ENCODE measurements at places on chromosomes 13 and 19. TPM values are rescaled to one million over a fixed set of nuclear protein-coding genes. Genes with fewer than 3 reads are reported as not detected.

Gene SIAH3
- total RNA-seq = not detected

Gene ZNF57
- 4.5 TPM for total RNA-seq

Gene PRRG2
- 0.93 TPM for total RNA-seq

Gene LILRA2
- not detected for total RNA-seq

Gene ZNF581
- 42.8 TPM for total RNA-seq

Gene LENG8
- total RNA-seq = 120 TPM

Gene GPR18
- total RNA-seq = not detected

Gene MBD3L3
- not detected for total RNA-seq

Gene ACP7
- 0.03 TPM for total RNA-seq

Measured in A549 treated with dexamethasone at 1 μM for 4 hours (cell line).